ENCODE measurements at places on chromosomes 2 and 18. TPM values are rescaled to one million over a fixed set of nuclear protein-coding genes. Genes with fewer than 3 reads are reported as not detected.

Gene RAB6C
- total RNA-seq = not detected

Gene SALL3
- total RNA-seq = not detected

Gene CDH20
- total RNA-seq = not detected

Gene PCARE
- not detected for total RNA-seq

Gene CROCC2
- not detected for total RNA-seq

Gene NCK2
- total RNA-seq = 35.8 TPM

Gene MAB21L4
- total RNA-seq = not detected

Gene VWC2L
- total RNA-seq = not detected

Gene NEU2
- not detected for total RNA-seq

Gene SPEG
- total RNA-seq = not detected

Gene MAPK4
- total RNA-seq = not detected

Gene QPCT
- 3.9 TPM for total RNA-seq

Gene LIPT1
- 5.3 TPM for total RNA-seq

Gene RAX
- total RNA-seq = not detected

Gene MARCHF4
- 0.13 TPM for total RNA-seq

Gene SANBR
- total RNA-seq = 8.7 TPM

Gene FBXO36
- 1.2 TPM for total RNA-seq

Gene EFHD1
- total RNA-seq = not detected

Gene SLC25A52
- not detected for total RNA-seq

Gene ATP6V1C2
- total RNA-seq = under 0.01 TPM
